Stimulated activated CD8-positive, alpha-beta memory T cell treated with anti-CD3 and anti-CD28 coated beads, Interleukin-7, amount 100 ng/mL, for 48 hours (primary cell): ENCODE measurements at places on chromosomes 11 and 22.

GRCh38 chr22:44743804-44744211, 8.6 kb upstream of the ARHGAP8 start:
- no peak for DNase-seq

DNA sequence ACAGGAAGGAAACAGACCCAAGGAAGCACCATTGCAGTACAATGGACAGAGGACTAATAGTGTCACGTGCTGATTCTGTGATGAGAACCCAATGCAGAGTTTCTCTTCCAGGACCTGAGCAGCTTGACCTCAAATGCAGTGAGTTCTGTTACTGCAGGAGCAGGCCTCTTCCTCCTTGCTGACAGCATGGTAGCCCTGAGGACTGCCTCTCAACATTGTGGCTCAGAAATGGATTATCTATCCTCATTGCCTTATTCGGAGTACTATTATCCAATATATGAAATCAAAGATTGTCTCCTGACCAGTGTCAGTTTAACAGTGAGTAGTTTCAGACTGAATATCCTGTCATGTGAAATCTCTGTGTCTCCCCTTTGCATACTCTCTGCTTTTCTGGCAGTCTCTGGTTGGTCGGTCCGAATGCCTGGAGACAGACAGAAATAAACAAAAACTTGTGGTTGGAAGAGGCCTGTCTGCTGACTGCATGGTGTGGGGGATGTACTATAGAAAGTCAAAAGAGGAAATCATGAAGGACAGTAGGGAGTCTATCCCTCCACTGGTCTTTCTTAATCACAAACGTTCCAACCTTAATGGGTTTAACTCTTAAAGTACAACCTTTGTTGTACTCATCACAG, 6.9 kb upstream of the MS4A14 start:
- DNase-seq: no peak

DNA sequence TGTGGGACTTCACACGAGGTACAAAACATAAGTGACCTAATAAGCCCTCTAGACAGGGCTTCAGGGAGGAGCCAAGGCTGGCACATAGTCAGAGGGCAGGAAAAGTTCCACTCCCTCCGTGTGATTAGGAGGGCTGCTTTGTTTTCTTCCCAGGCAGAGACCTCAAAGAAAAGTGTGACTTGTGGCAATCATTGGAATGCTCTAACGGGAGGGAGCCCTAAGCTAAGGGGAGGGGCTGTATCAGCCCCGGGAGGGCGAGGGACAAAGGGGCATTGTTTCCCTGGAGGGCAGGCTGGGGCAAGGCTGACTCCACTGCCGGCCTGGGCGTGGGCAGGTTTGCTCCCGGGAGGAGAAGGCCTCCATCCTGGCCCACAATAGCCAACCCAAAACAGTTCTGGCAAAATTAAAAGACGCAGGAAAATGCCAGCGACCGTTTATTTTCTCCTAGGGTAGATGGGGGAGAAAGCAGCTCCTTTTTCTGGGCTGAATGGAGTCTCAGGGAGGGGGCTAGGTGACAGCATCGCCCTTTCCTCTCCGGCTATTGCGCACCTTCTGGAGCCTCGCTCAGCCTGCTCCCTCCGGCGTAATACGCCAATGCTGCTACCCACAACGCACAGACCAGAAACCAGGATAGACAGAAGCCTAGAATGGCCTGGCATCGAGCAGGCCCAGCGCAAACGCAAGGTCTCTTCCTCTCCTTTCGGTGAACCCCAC, 60.2 kb downstream of the ENDOD1 start:
- DNase-seq: no peak

DNA sequence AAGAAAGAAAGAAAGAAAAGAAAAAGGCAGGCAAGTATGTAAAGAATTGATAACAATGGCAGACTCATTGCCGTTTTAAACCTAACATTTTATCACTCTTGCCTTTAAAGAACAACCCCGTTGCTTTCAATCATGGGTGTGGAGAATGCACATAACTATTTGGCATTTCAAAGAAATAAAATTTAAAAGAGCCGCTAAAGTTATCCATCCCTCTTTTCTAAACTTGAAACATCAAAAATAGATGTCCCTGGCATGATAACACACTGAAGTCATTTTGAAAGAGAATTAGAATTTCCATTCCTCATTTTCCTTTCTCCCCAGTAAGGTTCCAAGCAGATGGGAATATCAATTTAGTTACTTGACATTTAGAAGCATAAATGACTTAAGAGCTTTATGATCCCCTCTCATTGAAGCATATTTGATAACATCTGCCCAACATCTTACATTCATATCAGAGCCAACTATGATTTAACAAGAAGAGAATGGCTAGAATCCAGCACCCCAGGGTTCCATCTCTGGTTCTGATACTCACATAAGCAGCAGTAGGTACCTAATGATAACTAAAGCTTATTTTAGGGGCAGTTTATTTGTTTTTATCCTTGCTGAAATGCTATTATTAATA, 529.6 kb upstream of the LRRC4C start:
- DNase-seq: no peak

DNA sequence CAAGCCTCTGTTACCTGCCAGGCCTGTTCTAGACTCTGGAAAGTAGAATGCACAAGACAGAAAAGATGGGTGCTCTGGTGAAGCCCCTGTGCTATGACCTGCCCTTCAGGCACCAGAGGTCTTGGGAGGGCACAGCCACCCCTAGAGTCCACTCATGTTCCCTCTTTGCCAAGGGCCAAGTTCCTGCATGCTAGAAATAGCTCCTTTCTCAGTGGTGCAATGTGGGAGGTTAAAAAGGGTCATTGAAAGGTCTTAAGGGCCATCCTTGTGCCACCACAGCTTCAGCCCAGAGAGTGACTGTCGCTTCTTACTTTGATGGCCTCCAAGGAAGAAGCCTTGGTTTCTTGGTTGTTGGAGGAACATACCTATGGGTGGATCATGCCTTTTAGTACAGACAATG, 84.6 kb upstream of the PARVA start:
- no peak for DNase-seq

- no peak for DNase-seq
Measured at GRCh38 chr11:34810107-34810562, 106.0 kb downstream of the APIP start.

DNA sequence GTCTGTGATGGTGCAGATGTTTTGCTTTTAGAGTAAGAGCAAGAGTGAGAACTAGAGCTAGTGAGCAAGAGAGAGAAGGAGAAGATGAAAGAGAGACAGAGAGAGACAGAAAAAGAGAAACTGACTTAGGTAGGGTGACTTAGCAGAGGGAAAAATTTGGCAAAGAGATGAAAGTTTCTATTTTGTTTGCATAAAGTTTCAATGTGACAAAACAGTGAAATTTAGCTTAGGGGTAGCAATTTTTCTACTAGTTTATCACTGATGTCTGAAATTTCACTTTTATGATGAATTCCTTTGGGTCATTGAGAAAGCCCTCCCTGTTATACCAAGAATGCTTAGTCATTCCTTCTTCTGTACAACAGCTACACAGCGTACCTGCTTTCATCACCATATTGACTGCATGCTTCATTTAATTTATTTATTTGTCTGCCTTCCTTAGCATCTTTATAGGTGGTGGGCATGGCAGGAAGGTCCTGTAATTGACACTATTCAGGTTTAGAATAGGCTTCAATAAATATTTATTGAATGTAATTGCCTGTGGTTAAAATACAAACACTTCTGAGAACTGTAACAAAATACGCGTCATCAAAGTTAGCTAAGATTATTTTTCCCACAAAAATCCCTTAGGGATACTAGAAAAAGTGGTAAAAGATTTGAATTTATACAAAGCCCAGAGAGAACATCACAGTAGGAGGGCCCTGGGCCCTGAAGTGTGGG, 19.9 kb upstream of the CTSC start:
- DNase-seq: no peak

DNA sequence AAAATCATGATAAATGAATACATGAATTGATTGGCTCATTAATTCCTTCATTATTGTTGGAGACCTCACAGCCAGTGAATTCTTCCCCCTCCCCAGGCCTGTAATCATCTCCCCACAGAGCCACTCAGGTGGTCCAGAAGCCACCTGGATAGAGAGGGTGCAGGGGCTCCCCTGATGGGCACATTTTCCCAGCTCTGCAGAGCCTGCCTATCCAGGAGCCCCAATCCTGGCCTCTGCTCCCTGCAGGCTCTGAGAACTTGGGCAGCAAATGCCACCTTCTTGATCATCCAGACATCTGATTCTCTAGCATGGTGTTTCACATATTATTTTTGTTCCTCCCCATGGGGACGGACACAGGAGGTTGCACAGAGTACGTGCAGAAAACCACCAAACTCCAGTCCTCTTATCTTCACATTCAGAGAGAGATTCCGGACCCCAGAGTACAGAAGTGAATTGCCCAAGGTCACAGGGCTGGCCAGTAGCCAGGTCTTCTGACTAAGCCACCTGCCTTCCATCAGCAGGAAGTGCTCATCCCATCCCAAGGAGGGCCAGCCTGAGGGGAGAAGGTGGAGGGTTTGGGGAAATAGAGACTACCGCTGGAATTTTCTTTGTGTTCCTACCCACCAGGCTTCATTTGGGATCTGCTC, 348.0 kb downstream of the BUD13 start:
- DNase-seq: no peak

GRCh38 chr22:26038365-26038764, 130.9 kb upstream of the SEZ6L start:
- DNase-seq: no peak

DNA sequence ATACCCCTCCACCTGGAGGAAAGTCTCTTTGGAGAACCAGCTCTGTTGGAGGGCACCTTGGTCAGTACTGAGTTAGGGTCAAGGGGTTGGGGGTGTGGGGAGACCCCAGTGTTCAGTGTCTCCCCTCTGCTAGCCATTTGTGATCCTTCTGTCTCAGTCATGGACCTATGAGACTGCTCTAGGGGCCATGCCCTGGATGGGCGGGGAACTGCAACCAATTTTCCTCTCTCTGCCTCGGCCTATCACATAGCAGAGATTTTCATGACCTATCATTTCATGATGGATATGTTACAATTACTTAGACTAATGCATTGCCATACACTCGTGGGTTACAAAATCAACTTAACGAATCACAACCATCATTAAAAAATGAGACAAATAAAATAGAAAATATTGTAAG, 7.4 kb downstream of the OTOG start:
- DNase-seq: no peak

- DNase-seq: no peak
Measured at GRCh38 chr22:45976254-45977002, 534 bp downstream of the WNT7B start.

DNA sequence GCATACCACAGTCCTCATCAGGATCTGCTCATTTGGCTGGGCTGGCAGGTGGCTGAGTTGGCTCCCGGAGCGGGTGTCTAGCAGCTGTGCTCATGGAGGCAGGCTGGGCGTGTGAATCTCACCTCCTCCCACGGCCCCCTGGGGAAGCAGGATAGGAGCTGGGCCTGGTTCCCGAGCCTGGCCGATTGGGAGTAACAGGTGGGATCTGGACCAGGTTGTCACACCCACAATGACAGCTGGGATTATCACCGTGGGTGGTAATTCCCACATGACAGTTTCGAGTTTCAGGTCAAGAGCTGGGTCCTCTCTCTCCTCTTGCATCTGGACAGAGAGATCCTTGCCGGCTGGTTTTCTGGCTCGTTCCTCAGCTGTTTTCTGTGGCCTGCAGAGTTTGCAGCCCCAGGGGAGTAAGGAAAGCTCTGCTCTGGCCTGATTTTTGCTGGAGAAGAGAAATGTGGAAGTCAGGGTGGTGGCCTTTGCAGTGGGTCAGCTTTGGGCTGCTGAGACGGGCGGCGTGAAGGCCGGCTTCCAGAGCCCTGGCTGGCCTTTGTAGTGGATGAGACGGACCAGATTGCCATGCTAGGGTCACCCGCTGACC, 57.0 kb downstream of the BCR start:
- no peak for DNase-seq

GRCh38 chr11:118443590-118444218, 7.4 kb downstream of the KMT2A start:
- no peak for DNase-seq

DNA sequence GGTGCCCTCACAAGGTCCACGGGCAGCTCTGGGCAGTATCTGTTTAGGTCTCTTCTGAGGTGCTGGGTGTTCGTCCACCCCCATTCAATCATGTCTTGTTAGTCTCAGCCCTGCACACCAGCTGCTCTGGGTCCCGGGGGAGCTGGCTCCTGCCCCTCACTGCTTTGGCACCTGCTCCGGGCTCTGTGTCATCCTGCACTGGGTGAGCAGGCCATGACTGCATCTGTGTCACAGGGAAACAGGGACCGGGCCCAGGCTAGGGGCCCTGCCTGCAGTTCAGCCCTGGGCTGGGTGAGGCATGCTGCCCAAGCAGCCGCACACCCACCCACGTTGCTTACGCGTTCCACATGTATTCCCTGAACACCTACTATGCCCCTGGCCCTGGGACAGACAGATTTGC, 43.9 kb downstream of the ELFN2 start:
- no peak for DNase-seq

DNA sequence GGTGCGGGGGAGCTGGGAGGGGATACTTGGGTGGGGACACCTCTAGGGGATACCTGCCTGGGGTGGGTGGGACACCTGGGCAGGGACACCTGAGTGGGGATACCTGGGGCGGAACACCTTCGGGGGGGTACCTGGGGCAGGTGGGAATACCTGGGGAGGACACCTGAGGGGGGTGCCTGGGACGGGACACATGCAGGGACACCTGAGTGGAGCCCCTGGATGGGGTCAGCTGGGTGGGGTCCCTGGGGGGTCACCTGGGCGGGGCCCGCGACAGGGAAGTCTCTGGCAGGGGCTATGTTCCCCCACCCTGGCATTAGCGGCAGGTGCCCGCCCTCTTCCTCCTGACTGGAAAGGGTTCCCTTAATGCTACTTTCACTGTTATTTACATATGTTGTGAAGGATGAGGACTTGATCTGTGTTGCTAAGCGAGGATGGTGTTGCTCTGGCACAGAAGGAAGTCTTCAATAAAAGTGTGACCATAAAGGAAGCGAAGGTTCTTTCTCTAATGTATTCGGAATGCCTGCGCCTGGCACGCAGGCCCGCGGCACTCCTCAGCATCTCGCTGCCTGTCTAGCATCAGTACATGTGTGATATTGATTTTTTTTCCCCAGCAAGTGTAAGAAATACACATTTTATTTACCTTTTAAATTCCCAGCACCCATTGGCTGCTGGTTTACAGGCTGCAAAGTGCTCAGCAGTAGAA, 801.7 kb downstream of the BRD1 start:
- DNase-seq: no peak

DNA sequence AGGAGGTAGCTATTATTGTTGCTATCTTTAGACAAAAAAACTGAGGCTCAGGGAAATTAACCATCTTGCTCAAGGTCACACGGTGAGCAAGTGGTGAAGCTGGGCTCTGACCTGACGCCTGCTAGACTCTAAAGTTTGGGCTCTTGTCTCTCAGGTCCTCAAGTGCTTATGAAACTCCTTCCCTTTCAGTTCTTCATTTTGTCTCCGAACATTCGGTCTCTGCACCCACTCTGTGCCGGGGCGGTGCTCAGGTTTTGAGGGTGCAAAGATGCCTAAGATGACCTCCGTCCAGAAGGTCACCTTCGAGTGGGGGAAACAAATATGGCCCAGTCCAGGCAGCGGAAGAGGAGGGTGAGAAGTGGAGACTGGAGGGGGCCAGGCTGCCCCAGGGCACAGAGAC, 16.0 kb downstream of the OVOL1 start:
- no peak for DNase-seq

- no peak for DNase-seq
Measured at GRCh38 chr11:14067686-14068085, 105.2 kb downstream of the SPON1 start.

GRCh38 chr11:59216641-59217564, 4.2 kb upstream of the MPEG1 start:
- no peak for DNase-seq
